ENCODE measurements at places on chromosomes 11 and 22.

DNA sequence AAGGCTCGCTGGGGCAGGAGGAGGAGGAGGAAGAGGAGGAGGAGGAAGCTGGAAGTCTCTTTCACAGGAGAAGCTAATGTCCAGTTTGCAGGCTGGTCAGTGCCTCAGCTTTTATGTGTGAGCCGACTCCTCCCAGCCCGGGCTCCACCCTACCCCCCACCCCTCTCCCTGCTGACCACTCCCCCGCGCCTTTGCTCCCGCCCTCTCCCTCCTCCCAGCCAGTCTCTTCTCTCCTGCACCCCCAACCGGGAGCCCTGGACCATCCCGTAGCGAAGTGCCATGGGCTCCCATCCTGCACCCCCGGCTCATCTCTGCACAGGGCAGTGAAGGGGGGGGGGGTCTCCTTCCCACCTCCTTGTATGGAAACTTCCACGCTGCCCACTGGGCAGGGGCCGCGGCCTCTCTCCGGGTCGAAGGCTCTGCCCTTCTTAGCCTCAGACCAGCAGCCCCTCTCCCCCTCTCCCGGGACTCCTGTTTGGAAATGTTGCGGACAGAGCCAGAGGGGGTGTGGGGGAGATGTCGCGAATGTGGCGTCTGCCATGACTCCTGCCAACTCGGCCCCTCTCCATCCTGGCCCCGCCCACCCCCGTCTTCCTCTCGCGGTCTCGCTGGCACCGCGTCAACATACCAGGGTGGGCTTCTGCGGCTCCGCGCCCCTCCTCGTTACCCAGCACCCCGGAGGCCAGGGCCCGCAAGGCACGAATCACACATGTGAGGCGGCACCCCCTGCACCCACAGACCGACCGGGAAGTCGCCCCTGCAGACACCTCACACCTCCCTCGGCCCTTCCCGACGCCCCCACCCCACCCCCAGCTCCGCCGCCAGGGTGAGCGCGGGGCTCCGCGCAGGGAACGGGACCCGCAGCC lies 1.8 kb downstream of the IGF2 start:
- DNase-seq: no peak

GRCh38 chr11:13327421-13327820 lies 49.8 kb downstream of the BMAL1 start:
- no peak for DNase-seq

GRCh38 chr11:26948881-26949280 lies 45.0 kb upstream of the FIBIN start:
- DNase-seq: no peak

DNA sequence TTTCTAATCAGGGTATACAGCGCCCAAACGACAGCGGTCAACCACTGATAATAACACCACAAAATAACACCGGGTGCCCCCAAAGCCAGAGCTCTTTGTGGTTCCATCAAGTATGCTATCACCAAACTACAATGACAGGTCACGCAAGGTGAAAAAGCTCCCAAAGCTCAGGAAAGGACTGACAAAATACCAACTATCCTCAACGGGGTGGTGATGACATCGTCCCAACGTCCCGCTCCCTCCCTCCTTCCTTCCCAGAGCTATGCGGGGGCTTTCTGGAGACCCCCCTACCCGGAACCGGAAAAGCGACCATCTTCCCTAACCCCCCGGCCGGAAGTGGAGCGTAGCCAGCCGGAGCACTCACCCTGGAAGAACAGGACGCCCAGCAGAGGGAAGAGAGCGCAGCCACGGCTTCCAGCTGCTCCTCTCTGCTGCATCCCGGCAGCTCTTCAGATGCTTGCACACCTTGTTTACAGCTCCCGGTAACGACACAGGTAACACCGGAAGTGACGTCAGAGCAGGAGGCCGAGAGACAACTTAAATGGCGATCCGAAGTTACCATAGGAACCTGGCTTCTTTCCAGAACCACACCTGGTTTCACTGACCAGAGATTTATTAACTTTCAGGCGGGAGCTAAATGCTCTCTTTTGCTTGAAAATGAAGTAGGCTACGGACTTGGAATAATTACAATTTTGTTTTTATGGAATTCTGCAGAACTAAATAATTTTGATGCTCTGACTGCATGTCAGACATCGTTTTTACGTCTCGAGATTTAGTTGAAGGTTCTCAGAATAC lies at the start of gene MPZL3:
Gene MPZL3 (minus strand): TSS at position 508 of the 795 bp plus-strand sequence. CDS start 71 bp downstream, at position 437.
- peak; percentile 69 for DNase-seq

GRCh38 chr11:80163011-80163410 lies 722.2 kb upstream of the TENM4 start:
- DNase-seq: no peak

DNA sequence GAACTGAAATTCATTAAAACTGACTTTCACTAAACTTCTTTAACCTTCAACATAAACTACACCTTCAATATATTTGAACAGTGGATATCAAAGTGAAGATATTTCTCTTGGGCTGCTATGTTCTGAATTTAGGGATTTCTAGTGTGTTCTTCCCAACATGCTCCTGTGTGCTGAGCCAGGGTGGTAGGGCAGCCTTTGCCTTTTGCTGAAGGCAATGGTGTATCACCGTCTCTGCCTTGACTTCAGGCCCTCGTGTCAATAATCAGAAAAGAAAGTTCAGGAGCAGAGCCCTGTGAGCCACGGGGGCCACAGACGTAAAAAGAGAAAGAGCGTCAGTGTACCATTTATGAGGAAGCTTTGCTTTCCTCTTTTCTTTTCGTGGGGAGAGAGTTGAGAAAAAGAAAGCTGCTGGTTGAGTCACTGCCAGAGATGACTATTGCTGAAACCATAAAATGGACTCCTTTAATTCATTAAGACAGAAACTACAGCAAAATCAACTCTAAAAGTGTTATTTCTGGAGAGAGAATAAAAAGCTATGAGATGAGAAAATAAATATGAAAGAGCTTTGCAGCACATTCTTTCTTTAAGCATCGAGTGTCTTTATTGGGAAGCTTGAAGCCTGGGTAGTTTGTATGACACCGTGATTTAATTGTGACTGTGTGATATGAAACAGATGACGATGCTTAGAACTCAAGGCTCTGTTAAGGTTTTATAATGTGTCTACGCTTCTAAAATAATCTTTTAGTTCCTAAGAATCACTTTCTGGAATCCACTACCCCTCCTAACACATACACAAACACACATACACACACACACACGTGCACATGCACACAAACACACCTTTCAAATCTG lies 271.8 kb upstream of the MTNR1B start:
- DNase-seq: no peak
